ENCODE measurements at places on chromosomes 4 and X.

DNA sequence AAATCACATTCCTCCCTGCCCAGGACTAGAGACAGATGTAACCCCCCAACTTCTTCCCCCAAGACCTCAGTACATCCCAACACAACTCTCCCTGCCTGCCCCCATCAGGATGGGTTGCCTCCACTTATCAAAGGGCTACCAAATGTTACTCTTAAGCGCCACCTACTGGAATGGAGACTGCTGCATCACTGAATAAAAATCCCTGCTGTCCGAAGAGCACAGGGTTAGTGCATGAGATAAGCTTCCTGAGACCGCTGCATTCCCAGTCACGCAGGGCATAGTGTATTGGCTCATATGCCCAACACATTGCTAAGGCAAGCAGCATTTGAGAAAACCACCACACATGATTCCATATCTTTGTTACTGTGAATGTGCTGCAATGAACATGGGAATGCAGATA lies 544.5 kb downstream of the PPP4R3C start:
- no peak for DNase-seq

- DNase-seq, result no peak
Measured at GRCh38 chr4:38869511-38869910, 1.9 kb downstream of the FAM114A1 start.

- DNase-seq, result no peak
Measured at GRCh38 chr4:88341227-88342192, 37.1 kb upstream of the HERC6 start.

DNA sequence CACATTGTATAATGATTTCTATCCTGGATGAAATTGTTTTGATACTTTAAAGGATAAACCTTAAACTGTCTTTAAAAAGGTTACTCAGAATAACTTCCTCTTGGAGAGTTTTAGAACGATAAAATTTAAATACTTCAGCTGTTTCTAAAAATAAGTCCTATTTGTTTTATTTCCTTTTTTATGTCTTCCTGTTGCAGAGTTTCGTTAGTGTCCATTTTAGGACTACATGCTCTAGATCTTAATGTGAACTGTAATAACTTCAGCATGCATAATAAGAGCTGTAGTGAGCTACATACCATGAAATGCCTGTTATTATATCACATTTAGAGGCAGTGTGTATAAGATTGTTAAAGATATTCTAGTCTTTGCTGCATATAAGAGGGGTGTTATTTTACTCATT lies 14.6 kb downstream of the ATP10D start:
- no peak for DNase-seq

GRCh38 chr4:112726041-112726440 lies 89.1 kb downstream of the LARP7 start:
- DNase-seq, result no peak

DNA sequence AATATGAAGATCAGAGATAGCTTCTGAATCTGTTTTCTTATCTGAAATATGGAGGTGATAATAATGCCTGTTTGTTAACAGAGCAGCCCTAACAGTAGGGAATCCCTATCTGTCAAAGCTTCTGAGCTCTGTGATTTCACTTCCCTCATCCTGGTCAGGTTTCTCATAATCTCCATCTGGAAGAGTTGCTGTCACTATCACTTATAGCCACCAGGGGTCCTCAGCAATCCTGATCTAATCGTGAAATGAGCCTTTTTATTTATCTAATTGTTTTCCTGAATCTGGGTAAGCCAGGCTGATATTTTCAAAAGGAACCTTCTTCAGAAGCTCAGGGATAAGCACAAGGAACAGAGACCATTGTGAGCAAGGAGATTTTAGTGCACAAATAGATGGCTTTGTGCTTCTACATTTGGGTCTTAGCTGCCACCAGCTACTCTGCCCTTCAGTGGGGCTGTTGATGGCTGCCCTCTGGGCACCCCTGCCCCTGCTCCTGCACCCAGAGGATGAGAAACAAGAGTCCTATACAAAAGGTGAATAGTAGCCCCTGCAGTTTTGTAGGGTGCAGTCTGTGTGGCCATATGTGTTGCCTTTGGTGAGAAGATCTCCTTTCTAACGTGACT lies 196.4 kb upstream of the RADX start:
- no peak for DNase-seq

DNA sequence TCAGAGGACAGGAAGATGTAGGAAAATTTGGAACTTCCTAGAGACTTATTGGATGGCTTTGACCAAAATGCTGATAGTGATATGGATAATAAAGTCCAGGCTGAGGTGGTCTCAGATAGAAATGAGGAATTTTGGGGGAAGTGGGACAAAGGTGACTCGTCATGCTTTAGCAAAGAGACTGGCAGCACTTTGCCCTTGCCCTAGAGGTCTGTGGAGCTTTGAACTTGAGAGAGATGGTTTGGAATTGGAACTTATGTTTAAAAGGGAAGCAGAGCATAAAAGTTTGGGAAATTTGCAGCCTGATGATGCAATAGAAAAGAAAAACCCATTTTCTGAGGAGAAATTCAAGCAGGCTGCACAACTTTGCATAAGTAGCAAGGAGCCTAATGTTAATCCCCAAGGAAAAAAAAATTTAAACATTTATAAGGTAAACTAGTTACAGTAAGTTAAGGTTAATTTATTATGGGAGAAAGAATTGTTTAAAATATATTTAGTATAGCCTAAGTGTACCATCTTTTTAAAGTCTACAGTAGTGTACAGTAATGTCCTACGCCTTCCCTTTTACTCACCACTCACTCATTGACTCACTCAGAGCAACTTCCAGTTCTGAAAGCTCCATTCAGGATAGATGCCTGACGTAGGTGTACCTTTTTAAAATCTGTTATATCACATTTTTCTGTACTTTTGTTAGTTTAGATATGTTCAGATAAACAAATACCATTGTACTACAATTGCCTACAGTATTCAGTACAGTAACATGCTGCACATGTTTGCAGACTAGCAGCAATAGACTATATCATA lies 101.2 kb downstream of the FAM13A start:
- no peak for DNase-seq

DNA sequence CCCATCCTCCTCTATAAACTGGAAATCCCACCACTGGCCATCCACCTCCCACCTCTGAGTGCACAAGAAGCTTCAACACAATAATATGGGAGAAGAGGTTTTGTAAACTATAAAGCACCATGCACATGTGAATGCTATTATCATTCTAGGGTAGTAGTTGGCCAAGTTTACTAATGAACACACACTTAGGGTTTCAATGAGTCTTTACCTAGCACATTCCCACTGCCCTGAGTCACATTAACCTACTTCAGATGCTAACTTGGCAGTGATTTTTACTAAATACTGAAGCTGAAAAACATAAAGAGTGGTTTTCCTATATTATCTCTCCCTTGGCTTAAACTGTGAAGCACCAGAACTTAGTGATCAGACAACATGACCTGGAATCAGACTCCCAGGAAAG lies 93.9 kb downstream of the SH3KBP1 start:
- no peak for DNase-seq

DNA sequence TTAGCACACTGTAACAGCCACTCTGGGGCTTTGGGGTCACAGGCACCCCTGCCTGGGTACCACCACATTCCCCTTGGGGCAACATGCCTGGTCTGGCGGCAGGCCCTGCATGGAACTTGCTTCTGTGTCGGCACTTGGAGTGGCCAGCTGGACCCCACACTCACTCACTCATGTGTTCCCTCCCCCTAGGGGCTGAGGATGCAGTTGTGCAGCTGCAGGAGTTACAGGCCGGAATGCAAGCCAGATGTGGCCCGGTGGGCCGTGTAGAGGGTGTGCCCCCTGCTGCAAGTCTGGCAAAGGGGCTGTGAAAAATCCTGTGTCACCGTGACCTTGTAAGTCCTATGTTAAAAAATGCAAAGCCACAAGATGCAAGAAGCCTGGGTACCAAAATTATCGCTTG lies 34.2 kb downstream of the ATXN3L start:
- no peak for DNase-seq

- no peak for DNase-seq
Measured at GRCh38 chr4:2843941-2844584, 419 bp downstream of the ADD1 start.

DNA sequence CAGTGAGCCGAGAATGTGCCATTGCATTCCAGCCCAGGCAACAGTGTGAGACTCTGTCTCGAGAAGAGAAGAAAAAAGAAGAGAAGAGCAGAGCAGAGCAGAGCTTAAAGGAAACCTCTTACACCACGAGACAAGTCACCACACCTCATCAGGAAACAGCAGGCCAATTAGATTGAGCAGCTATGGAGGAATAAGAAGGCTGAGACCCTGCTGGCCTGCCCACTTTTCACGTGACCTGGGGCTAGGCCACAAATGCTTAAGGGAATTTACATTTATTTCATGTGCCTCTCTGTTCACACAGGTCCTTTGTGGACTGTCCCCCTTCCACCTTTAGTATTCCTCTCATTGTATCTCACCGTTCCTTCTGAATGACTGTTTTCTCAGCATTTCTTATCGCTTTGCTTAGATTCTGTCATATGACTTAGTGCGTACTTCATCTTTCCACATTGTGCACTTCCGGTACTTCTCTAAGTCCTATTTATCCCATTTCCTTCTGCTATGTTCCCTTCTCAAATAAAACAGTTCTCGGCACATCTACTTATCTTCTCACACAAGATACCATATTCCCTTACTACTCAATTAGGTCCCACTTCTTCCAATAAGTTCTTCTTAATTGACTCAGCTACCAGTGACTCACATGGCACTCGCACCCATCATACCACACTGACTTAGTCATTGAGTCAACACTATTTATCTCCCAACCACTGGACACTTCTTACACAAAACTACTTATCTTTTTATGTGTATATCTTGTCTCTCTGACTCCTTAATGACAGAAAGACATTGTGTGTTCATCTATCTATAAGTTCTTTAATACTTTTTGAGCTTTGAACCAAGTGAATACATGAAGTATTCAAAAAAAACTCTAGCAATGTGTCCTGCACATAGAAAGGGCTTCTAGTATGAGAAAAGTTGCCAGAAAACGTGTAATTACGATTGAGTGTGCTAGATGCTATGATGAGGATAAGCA lies 11.0 kb downstream of the CUL4B start:
- DNase-seq, result no peak

DNA sequence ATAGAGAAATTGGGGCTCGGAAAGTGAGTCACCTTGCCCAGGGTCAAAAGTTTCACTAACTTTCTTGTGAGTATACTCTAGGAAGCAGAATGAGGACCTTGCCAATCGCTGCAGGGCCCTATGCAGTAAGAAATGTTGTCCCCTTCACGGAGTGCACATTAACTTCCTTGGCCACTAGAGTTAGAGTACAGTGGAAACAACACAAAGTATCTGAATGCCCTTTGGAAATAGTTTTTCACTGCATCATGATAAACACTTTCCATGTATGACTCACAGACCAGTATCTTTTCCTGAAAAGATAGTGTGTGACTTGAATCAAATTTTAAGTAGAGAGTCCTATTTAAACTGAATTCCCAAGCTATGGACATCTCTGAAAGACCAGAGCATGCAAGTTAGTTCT lies 45.5 kb upstream of the STK26 start:
- no peak for DNase-seq

DNA sequence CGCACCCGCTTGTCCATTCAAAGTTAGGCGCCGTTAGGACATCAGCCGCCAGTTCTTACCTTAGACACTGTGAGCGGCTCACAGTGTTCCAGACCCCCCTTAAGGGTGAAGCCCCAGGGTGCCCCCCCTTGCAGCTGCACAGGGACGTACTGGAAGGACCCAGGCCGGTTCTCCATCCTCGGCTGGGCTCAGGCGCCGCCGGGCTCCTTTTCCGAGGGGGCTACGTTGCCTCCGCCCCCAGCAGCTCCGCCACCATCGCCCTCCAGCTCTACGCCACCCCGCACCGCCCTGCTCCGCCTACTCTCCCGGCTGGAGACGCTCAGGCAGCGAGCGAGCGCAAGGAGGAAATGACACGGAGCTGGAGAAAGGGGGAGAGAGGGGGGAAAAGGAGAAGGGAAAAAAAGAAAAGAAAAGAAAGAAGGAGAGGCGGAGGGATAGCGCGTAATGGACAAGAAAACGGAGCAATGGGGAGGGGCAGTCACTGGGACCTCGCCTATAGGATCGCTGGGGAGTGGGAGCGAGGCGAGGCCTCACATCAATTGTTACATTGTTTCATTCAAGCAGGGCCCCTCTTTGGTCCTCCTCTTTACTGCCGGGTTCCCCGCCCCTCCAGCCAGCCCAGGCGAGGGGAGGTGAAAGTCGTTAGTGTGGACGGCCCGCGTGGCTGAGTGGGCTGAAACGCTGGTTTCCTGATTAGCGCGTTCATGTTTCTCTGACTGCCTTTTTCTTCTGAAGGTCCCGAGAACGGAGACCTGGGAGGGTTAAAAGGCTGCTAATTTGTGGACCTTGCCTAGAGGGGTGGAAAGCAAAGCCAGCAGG lies at the start of gene SHROOM4:
SHROOM4 (minus strand) TSS at position 352 of the 819 bp plus-strand sequence; CDS start at position 176, 176 bp downstream.
- DNase-seq, result no peak

DNA sequence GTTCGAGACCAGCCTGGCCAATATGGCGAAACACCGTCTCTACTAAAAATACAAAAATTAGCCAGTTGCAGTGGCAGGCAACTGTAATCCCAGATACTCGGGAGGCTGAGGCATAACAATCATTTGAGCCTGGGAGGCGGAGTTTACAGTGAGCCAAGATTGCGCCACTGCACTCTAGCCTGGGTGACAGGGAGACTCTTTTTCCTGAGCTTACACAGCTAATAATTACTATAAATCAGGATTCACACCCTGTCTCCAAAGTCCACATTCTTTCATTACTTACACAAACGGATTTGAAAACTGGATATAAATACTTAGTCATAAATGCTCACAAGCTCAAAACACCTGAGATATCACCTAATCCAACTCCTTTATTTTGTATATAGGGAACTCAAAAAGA lies 151.6 kb downstream of the LRBA start:
- no peak for DNase-seq

- no peak for DNase-seq
Measured at GRCh38 chrX:5042563-5042962, 1186.1 kb downstream of the NLGN4X start.

- no peak for DNase-seq
Measured at GRCh38 chr4:177441061-177441802, 1.0 kb downstream of the AGA start.

GRCh38 chr4:16721613-16722291 lies 176.7 kb downstream of the LDB2 start:
- DNase-seq, result no peak
